T-helper 1 cell (primary cell): ENCODE measurements at places on chromosomes 4 and X.

DNA sequence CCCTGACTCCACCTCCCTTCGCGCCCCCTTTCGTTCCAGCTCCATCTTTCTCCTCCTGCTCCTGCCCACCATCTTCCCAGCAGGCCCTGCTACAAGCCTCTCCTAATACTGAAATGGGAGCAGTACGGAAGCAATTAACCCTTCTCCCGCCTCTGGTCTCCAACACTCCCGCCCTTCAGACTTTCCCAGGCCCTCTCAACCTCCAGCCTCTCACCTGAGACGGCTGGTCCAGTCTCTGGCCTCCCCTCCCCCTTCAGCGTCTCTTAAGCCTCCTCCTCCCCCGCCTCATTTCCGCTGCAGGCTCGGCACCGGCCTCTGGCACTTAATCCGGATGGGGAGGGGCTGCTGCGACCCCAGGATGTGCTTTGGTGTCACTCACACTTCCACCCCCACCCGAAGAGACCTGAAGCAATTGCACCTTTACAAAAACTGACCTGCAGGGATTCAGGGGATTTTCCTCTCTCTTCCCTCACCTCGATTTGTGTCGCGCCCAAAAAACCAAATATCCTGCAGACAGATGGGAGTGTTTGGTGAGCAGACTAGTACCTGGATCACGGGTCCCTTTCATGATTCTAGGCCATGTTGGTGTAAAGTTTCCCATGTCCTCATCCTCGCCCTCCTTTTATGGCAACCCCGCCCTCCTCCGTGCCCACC lies 657 bp downstream of the TCEAL8 start:
- DNase-seq, result no peak

DNA sequence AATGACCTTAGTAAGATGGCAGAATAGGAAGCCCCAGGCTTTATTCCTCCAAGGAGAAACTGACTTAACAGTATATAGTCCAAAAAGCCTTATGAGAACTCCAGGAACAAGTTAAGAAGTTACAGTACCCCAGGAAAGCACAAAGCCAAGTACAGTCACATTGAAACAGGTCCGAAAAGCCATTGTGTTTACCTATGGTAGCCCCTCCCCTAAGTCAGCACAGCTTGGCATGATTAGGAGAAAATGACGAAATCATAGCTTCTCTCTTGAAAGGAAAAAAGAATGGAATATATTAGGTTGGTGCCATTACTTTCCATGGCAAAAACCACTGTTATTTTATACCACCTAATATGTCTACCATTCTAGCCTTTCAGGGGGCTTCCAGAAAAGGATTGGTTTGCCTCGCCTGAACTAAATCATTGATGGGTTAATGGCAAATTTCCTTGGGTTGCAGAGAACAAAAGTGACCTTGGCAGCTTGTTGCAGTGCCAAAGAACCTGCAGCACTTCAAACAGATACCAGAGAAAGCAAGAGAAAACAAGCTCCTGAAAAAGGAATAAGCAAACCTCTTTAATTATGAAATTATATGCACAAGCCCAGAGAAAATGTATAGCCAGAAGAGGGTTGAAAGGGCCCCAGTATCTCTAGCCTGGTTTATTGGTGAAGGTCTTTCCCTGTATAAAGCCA lies 130.6 kb downstream of the PTCHD1 start:
- no peak for DNase-seq

DNA sequence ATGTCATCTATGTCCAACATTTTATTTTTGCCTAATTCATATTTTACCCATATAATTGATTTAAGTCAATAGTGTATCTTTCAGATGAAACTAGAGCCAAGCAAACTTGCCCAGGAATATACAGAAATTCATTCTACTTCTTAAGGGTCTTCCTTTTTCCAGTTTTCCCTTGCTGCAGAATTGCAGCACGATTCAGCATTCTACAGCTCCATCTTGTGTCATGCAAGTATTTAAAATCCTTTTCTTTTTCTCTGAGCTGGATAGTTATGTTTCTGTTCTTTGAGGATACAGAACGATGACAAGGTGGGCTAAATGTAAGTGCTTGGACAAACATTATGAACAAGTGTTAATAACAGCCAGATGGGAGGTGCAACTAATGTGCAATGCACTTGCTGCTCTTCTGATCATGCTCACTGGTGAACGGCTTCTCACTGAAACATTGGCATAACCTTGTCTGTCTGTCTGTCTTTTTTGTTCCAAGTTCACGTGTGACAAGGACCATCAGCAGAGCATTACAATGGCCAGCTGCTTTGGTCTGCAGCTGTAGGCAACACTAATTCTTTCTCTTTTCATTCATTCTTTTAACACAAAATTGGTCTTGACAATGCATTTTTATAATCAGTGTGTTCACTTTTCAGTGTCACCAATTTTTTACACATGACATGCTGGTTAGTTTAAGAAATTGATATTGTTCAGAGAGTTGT lies 1821.7 kb downstream of the ARAP2 start:
- DNase-seq, result no peak

- no peak for DNase-seq
Observed at GRCh38 chr4:87038837-87039615, 104.2 kb downstream of the AFF1 start.

DNA sequence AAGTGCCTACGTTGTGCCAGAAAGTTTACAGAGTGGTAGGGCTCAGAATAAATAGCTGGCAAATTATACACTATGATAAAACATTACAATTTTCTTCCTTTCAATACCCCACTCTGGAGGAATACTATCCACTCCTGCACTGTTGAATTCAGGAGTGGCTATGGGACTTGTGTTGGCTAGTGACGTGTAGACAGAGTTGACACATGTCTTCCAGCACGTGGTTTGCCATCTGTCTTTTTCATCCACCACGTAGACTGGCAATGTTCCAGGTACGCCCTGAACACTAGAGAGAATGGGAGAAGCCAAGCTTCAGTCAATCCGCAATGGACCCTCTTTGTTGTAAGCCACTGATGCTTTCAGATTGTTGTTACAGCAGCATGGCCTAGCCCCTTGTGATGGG lies 168.8 kb upstream of the RBPJ start:
- no peak for DNase-seq

GRCh38 chrX:27626066-27626465 lies 35.9 kb downstream of the DCAF8L2 start:
- DNase-seq, result no peak

- DNase-seq, result no peak
Observed at GRCh38 chrX:77731821-77732419, 54.1 kb downstream of the ATRX start.

- DNase-seq, result no peak
Observed at GRCh38 chr4:100169491-100170485, 20.5 kb downstream of the DDIT4L start.
